Fibroblast of lung (primary cell): ENCODE measurements at places on chromosomes 1 and 21. TPM values are rescaled to one million over a fixed set of nuclear protein-coding genes. Genes with fewer than 3 reads are reported as not detected.

Gene PRRX1
- polyA plus RNA-seq, result 264 and 349 TPM in 2 replicates

Gene SLC9C2
- not detected in 2 replicates for polyA plus RNA-seq

- H3K27me3 ChIP-seq, result no peaks in the 10 kb centered on the region
- no peak overlapping the region for H3K27ac ChIP-seq
- no peak for DNase-seq
- no peak overlapping the region for H3K4me3 ChIP-seq
- H3K4me1 ChIP-seq, result no peaks in the 10 kb centered on the region
- H3K36me3 ChIP-seq, result no peaks in the 10 kb centered on the region
Measured at GRCh38 chr1:210043058-210043457, 105.0 kb downstream of the SYT14 start.

DNA sequence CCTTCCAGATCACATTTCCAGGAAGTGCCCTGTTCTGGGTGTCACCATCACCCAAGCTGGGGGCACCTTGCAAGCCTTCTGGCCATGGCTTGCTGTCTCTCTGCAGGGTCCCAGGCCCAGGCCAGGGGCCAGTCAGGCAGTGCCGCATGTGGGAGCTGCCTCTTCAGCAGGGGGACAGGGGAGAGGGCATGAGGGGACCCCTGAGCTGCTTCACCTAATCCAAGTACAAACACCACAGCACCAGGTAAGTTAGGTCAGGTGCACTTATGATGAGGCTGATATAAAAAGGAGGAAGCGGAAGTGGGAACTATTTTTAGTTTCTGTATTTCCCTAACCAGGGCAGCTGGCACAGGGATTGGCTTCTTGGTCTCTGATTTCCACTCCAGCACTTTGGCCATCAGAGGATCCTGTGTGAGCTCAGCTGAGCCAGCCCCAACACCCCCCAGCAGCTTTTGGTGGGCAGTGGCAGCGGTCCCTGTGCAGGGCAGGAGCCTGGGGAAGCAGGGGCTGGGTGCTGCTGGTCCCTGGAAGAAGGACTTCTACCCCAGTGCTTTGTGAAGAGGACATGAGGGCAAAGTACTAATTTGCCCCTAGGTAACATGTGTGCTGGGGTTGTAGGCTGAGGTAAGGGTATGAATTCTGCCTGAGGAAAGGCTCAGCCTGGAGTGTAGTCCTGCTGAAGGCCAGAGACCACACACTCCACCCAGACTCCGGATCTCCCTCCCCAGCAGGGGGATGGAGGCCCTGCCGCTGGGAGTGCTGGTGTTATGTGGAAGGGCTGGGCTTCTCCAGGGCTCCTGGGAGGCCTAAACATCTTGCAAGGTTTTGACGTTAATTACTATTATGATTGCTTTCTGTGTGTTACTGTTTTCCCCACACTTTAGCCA lies 3.3 kb upstream of the PCBP3 start:
- H3K27me3 ChIP-seq, result peaks cover 7% of the 10 kb centered on the region
- H3K36me3 ChIP-seq, result no peaks in the 10 kb centered on the region
- no peak overlapping the region for H3K27ac ChIP-seq
- H3K4me1 ChIP-seq, result no peaks in the 10 kb centered on the region
